ENCODE measurements at places on chromosomes 7 and 10. TPM values are rescaled to one million over a fixed set of nuclear protein-coding genes. Genes with fewer than 3 reads are reported as not detected.

DNA sequence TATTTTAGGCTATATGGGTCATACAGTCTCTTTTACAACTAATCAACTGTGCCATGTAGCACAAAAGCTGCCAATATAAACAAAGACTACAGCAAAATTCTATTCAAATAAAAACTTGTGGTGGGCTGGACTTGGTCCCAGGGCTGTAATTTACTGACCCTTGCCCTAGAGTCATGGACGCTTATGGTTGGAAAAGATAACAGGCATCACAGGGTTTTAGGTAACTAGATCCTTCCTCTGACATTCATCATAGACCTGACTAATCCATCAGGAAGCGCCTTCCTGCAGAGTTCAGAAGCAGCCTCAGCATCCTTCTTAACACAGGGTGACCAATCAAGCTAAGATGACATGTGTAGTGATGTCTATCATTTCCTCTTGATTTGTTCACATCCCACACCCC, 40.2 kb upstream of the GPAM start:
- no peak overlapping the region for H3K4me3 ChIP-seq
- H3K4me1 ChIP-seq = no peaks in the 10 kb centered on the region
- peaks cover 11% of the 10 kb centered on the region for H3K27me3 ChIP-seq
- no peak for DNase-seq
- H3K27ac ChIP-seq = no peak overlapping the region

Gene THSD7A
- not detected for total RNA-seq

Gene EGR2
- 53.9 TPM for total RNA-seq

Gene RALA
- 30.7 TPM for total RNA-seq

Measured in activated CD4-positive, alpha-beta T cell treated with anti-CD3 and anti-CD28 coated beads for 36 hours (primary cell).